A549 (cell line): ENCODE measurements at places on chromosomes 3 and 15.
A peak's percentile ranks its signal among the peaks of the same experiment; 100 is the strongest.

- peak; percentile 52 for DNase-seq
Measured at GRCh38 chr3:138686771-138687221, 78.2 kb downstream of the FAIM start.

GRCh38 chr15:74613953-74614743, 1.5 kb upstream of the CLK3 start:
- DNase-seq = peak; percentile 64

DNA sequence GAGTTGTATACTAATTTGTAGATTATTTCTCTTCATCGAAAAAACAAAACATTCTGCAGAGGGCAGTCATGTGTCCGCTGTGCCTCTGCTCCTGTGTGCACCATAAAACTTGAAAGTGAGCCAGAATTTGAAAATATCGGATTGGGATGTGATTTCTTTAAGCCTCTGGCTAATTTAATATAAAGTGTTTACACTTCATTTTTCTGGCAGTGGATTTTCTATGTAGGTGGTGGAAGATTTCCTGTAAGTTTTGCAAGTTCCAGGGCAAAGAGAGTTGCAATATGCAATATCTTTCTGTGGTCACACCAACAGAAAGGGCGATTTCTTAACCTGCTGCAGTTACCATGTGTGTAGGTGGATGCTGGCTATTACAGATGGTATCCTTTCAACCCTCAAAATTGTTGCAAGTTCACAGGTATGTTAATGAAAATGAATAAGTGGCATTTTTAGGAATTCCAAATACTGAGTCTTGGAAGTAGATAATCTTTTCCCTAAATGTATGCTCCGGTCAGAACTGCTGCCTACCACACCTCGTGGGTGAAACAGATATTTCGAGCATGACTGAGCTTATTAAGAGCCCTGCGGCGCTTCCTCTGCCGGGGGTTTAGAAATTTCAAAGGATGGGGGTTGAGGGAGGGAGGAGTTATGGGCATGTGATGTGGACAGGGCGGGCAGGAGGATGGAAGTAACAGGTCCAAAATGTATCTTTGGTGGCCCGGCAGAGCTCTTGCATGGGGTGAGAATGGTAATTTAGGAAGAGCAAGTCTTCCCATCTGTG, 134.0 kb downstream of the PGPEP1L start:
- DNase-seq = peak; percentile 97

- DNase-seq = no peak
Measured at GRCh38 chr3:58013973-58014649, 5.9 kb downstream of the FLNB start.

- DNase-seq = peak; percentile 53
Measured at GRCh38 chr15:93072411-93073394, 16.3 kb downstream of the RGMA start.
